ENCODE measurements at places on chromosomes 6 and 20.

GRCh38 chr6:12336121-12336971 is 46.2 kb downstream of the EDN1 start:
- no peak for DNase-seq

GRCh38 chr20:48075591-48076174 is 290.4 kb upstream of the SULF2 start:
- no peak for DNase-seq

DNA sequence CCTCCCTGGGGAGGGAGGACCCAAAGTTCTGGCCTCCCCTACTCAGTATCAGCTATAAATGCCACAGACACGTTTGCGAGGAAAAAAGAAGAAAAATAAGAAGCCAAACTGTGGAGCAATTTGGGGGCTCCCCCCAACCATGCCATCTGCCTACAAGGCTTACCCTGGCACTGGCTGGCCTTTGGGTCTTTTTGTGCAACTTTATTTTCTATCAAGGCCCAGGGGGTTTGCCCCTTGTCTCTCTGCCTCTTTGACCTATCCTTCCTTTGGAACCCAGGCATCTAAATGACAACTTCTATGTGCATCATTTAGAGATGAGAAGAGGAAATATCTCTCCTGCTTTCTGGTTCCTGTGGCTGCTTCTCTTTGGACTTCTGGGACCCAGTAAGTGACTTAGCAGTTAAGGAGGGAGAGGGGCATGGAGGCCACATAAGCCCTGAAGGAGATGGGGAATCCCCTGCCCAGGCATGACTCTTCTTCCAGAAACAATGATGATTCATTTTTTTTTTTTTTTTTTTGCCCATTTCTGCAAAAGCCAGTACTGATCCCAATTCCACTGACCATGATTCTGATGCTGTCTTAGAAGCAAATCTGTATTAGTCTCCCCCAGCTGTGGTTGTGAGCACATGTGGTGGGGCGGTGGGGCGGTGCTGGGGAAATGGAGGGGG is at the start of gene MUC22:
TSS of gene MUC22 (plus strand) at position 82 of the 668 bp plus-strand sequence. CDS start at position 315, 233 bp downstream.
- no peak for DNase-seq

DNA sequence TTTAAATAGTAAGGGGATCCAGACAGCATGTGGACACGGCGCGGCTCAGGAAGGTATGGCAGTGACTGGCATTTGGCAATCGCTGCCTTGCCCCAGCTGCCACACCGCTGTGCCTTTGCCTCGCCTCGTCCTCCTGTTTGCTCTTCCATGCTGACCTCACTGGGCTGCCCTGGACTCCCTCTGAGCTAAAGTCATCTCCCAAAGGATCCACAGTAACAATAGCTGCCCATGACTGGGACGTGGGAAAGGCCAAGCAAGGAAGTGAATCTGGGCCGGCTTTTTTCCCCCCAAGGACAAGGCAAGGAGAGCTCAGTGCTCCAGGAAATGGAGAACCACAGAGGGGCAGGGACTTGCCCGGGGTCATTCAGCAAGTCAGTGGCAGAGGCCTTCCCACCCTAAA is 48.1 kb downstream of the JPH2 start:
- no peak for DNase-seq

- DNase-seq, result no peak
These were observed 93.1 kb downstream of the ARMC2 start for GRCh38 chr6:108941281-108941680.

DNA sequence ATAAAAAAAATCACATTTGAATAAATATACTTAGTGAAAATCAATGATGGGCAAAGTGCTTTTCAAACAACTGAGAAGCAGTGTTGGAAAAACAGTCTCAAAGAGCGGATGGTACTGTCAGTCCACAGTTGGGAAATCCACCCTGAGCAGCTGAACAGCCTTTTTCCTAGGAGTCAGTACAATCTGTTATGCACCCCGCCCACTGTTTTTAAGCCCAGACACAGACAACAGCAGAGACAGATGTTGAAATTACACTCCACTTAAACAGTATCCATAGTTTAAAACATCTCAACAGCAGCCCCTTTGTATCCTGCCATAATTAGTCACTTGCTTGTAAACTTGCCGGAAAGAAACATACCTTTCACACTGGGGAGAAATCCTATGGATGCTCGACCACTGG is 372 bp downstream of the KIAA0408 start:
- DNase-seq, result no peak

GRCh38 chr6:133779916-133780695 is 108.8 kb upstream of the TCF21 start:
- DNase-seq, result no peak

- DNase-seq, result no peak
These were observed 60.5 kb upstream of the SRSF6 start for GRCh38 chr20:43397147-43397546.

- DNase-seq, result no peak
These were observed 159.5 kb upstream of the OLIG3 start for GRCh38 chr6:137653706-137654059.

- DNase-seq, result no peak
These were observed 166.4 kb downstream of the NFATC2 start for GRCh38 chr20:51376111-51376510.

DNA sequence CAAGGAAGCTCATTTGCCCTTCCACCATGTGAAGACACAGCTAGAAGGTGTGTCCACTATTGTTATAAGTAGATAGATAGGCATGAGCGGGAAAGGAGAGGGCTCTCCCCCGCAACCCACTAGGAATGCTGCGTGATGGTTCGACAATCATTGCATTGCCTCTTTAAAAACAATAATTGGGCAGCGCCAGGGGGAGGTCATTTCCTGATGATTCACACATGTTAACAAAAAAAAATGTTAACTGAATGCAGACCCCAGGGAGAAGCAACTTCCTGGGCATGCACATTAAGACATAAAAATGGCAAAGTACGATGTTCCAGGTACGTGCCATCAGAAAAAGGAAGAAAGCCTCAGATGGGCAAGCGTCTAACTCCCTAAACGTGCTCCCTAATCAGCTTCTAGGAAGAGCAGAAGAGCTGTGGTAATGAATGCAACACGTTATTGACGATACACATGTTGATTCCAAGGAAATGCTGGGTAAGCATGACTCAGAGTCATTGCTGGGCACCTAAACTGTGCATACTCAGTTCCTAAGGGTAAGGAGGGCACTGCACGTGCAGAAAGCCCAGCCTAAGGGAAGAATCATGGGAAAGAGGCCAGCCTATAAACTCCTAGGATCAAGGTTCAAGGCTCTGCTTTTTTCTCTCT is 113.7 kb downstream of the FAM217A start:
- DNase-seq, result no peak

- DNase-seq, result peak; percentile 64
These were observed 24.7 kb upstream of the CCN6 start for GRCh38 chr6:112029045-112029822.

GRCh38 chr6:43124481-43124880 is 46.6 kb upstream of the SRF start:
- DNase-seq, result no peak

GRCh38 chr20:48129345-48129942 is 344.2 kb upstream of the SULF2 start:
- no peak for DNase-seq

- no peak for DNase-seq
These were observed 348.9 kb upstream of the AGPAT4 start for GRCh38 chr6:161622779-161623178.

DNA sequence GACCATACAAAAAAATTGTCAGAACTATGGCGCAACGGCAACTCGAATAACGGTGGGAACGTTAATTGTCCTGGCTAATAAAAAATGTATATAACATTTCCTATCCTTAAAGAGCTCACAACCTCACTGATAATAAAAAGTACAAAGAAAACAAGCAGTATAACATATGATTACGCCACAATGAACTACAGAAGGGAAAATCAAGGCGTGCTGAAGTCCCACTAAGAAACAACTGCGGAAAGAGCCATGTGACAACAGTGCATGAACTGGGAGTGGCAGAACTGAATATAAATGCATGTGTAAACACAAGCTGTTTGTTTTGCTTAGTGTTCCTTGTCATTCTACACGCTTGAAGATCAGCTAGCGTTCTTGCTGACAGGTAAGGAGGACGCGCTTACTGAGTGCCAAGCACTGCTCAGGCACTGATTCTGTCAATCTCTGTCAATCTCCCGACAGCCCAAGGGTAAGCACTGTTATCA is 466 bp upstream of the PSMB1 start:
- no peak for DNase-seq

DNA sequence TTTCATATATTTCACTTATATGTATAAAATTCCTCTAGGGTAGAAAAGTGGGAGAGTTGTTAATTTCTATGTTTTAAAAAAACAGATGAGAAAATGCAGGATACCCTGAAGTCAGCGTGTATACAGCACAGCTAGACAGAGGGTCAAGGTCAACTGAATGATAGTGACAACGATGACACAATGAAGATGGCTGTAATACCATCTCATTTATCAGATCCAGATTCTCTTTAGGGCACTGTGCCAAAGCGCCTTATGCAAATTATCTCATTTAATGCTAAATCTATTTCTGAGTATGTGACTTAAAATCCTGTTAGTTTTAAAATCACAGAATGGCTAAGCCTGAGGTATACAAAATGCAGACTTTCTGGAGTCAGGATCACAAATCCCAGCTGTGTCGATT is 431.4 kb upstream of the RUNX2 start:
- DNase-seq, result no peak

DNA sequence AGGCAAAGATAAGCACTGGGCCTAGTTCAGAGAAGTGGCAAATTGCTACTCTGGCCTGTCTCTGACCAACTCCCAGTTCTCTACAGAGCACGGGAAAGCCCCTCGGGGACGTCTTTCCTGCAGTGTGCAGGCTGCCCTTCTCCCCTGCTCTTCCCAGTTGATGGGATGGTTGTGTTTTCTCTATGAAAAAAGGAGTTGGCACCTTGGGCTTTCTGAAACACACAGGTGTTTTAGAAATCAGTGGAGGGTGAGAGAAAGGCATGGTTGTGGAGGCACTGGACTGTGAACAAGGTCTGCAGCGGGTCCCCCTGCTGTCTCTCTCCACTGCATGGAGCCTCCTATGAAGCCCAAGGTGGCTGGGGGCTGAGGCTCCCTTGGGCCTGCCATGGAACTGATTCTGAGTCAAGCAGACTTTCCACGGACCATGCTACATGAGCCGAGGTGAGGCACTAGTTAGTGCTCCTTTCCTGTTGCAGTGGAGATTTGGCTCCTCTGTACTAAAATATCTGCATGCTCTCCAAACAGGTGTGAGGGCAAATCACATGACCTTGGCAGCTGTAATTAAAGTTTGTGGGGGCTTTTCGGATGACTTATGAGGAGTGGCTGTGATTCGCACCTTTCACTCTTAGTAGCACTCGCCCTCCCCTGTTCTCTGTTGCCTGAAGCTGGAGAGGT is 16.3 kb downstream of the GTSF1L start:
- no peak for DNase-seq

DNA sequence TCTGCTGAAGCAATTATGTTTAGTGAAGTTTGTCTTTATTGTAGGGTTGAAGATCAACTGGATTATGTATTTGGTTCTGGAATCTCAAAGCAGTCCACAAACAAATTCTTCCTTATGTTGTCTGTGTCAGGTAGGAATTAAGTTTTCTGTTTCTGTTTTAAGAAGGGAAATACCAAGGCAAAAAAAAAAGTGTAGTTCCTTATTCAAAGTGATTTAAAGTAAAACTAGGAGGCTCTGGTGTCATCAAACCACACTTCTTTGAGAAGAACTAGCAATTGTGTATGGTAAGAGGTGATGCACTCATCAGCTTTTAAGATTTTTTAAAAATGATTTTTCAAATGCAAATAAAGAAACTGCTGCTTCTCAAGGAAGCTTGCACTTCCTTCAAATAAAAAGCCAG is 1.9 kb downstream of the FAM135A start:
- no peak for DNase-seq

- DNase-seq, result no peak
These were observed 11.1 kb upstream of the SERINC3 start for GRCh38 chr20:44532981-44533331.

DNA sequence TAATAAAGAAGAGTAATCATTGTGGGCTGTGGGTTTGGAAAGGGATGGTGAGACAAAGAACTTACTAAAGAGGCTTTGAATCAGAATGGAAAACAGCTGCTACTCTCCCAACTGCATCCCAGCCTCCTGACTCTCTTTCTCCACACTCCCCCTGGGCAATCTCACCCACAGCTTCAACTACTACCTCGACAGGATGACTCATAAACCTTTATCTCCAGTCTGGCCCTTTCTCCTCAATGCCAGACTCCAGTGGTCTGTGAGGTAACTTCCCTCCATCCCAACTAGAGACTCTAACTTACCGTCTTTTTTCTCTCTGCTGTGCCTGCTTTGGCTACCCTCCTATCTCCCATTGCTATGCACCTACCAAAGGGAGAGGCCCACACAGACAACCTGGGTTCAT is 135.3 kb upstream of the RREB1 start:
- no peak for DNase-seq

DNA sequence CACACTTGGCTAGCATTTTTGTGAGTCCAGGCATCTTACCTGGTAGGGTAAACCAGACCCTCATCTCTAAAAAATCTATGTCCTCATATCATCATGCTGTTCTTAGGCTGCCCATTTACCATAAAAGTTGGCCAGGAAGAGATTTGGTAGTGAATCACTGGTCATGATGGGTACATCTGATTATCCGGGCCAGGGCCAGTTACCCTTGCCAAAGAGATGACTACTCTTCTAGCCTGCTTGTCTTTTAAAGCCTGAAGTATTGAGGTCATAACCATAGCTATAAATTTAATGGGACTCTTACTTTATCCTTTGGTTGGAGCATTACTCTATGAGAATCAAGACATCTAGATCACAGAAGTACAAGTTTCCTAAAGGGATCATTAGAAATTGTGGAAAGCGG is 276.8 kb downstream of the TENT5A start:
- no peak for DNase-seq

DNA sequence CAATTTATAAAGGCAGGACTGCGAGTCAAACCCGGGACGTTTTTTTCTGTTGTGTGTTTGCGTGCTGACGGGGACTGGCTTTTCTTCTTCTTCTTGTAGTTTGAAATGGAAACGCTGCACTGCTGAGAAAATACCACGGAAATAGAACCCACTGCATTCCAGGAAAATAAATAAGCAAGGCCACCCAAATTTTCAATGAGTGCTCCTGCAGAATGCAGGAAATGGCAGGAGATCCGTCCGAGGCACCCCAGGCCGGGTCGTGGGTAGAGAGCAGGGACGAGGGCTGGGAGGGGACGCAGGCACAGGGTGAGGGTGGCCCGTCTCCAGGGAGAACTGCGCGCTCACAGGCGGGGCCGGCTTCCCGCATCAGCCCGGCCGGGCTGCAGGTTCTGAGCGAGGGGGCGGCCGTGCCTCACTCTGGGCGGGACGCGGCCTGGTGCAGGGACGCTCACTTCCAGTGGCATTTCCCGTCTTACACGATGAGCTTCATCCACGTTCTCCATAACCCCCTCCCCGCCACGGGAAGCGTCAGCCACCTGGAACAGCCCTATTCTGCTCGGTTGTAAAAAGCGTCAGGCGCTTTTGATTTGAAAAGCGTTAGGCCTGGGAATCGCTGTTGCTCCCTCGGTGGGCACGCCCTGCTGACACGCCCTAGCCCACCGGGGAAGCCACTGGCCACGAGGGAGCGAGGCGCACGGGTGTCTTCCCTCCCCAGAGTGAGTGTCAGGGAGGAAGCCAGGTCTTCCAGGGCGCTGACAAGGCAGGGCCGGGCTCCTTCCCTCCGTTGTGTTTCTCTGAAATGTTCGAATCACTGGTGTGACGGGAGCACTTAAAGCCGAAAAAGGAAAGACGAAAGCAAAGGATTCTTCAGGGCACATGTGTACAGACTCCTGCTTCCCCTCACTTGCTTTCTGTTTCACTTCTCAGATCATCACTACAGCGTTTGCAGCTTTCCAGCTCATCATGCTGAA is 17.9 kb upstream of the EXOC2 start:
- peak; percentile 28 for DNase-seq

GRCh38 chr6:101845621-101846020 is 452.1 kb downstream of the GRIK2 start:
- no peak for DNase-seq

- DNase-seq, result no peak
These were observed 9.1 kb downstream of the PPP2R5D start for GRCh38 chr6:42993445-42993844.

Data from activated CD4-positive, alpha-beta T cell treated with anti-CD3 and anti-CD28 coated beads, Interleukin-2, amount 50 U/mL, for 1 hour (primary cell).